ENCODE measurements at places on chromosomes 13 and 19. TPM values are rescaled to one million over a fixed set of nuclear protein-coding genes. Genes with fewer than 3 reads are reported as not detected.

Gene RPL28
- total RNA-seq, result 438 TPM

Gene ZNF177
- 0.65 TPM for total RNA-seq

Gene GNA15
- total RNA-seq, result 0.07 TPM

Gene SIGLEC8
- not detected for total RNA-seq

Gene ZNF665
- 1.1 TPM for total RNA-seq

Gene KLK1
- not detected for total RNA-seq

Gene ZNF285
- total RNA-seq, result 3.5 TPM

Gene LILRB5
- 0.07 TPM for total RNA-seq

Gene RFPL4AL1
- 0.13 TPM for total RNA-seq

Gene NLRP11
- total RNA-seq, result not detected

Gene CEBPA
- 0.14 TPM for total RNA-seq

Gene CBY2
- not detected for total RNA-seq

Gene CKM
- not detected for total RNA-seq

Gene LILRA1
- total RNA-seq, result not detected

Gene TNFSF11
- total RNA-seq, result not detected

Gene FFAR1
- total RNA-seq, result not detected
